ENCODE measurements at places on chromosomes 12 and 14. TPM values are rescaled to one million over a fixed set of nuclear protein-coding genes. Genes with fewer than 3 reads are reported as not detected.

Gene AMDHD1
- 0.06 TPM for total RNA-seq

Gene CD4
- total RNA-seq = not detected

Gene NDUFA9
- 75.1 TPM for total RNA-seq

Gene DBX2
- not detected for total RNA-seq
